ENCODE measurements at places on chromosomes 5 and 9.
A peak's percentile ranks its signal among the peaks of the same experiment; 100 is the strongest.

DNA sequence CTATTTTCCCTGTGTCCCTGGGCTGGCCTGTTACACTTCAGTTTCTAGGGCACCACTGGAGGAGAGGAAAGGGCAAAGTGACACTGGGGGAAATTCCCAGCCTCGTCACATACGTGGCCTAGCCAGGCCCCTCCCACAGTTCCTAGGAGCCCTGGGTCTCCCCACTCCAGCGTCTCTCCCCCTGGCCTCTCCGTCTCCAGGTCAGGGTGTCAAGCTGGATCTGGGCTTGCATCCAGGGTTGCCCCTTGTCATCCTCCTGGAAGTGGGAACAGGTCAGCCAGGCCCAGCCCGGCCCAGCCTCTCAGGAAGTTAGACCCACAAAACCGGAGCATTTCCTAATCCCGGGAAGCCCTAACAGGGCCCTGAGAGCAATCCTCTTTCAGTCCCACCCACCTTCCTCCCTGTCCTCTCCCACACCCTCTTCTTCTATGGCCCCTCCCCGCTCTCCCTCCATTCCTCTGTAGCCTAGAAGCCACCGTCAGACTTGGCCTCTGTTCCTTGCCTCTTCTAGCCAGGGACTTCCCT is 4.7 kb upstream of the TNIP1 start:
- DNase-seq: peak; percentile 47

DNA sequence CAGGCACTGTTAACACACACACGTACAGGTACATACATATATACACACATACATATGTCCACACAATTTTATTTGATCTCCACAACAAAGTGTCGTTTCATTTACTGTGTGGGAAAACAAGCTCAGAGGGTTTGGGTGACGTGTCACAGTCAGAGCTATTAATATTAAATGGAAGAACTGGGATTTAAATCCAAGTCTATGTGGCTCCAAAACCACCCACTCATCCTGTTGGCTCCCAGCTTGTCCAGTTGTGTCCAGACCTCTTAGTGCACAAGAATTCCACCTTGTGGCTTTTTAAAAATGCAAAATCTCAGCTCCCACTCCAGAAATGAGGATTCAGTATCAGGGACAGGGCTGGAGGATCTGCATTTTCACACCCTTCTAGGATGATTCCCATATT is 52.3 kb upstream of the PTPDC1 start:
- DNase-seq: no peak

- DNase-seq: peak; percentile 22
These were observed at the start of gene GABBR2 for GRCh38 chr9:98708933-98709911. Gene GABBR2 (minus strand): TSS chr9:98708935. CDS start chr9:98708737, 198 bp downstream.

DNA sequence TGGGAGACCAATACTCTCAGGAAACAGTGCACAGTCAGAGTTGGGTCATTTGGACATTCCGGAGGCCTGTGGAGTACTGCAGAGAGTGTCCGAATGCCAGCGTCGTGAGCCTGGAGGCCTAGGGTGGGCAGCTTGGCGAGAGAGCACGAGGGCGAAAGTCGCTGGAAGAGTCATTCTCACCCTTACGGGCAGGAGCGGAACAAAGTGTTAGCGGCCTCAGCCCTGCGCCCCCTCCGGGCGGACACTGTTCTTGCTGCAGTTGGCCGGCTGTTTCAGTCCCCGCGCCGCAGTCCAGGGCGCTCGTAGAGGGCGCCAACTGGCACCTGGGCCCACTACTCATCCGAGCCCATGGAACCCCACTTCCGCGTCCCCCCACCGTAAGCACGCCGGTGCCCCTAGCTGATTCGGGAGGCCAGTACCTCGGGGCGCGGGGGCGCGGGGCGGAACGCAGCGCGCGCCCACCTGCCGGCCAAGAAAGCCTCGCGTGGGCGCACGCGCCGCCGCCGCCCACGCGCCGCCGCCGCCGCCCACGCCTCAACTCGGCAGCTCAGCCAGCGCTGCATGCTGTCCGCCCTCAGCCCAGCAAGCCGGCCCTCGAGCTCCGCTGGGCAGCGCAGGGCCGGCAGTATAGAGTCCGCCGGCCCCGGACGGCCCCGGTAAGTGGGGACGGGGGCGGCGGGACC is 99.7 kb upstream of the CCL21 start:
- DNase-seq: peak; percentile 39

- DNase-seq: no peak
These were observed 366.0 kb downstream of the KDM4C start for GRCh38 chr9:7123743-7124142.

DNA sequence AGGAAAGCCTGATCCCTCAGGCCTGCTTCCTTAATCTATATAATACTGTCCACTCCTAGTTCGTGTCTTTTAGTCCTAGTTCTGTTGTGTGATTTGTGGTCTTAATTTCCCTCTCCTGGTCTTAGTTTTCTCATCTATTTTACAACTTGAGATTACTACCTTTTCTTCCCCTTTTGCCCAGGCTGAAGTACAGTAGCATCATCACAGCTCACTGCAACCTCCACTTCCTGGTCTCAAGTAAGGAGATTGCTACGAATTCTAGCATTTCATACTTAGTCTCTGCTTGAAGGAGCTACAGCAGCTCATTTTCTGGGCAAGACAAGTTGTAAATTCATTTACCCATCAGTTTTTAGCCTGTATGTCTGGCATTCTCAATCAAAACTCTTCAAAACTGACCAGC is 5.5 kb downstream of the TRIM32 start:
- DNase-seq: no peak

- DNase-seq: no peak
These were observed 48.9 kb downstream of the YIPF5 start for GRCh38 chr5:144121577-144121976.

DNA sequence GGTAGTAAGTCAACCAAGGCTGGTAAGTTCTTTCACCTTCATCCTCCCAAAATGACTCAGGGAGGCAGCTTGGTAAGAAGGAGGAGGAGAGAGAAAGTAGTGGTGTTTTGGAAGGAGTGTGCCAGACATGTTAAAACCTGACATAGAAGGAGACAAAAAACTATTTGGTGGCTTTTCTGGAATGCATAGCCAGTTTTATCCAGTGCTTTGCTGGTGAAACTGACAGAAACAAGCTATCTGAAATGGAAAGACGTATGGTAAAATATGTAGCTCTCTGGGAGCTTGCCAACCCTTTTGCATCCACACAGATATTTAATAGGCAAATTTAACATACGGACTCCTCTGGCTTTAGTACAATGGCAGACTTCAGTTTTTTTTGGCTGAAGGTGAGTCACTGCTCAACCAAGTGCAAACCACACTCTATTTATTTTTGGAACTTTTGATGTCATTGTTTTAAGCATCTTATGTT is 45.4 kb downstream of the RAB14 start:
- peak; percentile 68 for DNase-seq

DNA sequence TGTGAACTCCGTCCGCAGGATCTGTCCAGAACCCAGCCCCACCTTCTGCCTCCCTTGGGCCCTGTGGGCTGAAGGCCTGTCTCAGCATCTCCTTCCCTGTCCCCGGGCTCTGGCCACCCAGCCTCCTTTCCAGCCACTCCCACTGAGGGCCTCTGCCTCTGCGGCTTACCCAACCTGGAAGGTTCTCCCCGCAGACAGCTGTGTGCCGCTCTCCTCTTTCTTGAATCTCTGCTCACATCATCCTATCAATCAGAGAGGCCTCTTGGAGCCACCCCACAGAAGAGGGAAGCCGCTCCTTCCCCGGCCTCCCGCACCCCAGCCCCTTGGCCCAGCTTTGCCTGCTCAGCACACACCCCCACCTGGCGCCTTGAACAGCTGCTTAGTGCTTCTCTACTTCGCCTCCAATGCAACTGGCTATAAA is 81.5 kb upstream of the UNC5A start:
- DNase-seq: no peak

DNA sequence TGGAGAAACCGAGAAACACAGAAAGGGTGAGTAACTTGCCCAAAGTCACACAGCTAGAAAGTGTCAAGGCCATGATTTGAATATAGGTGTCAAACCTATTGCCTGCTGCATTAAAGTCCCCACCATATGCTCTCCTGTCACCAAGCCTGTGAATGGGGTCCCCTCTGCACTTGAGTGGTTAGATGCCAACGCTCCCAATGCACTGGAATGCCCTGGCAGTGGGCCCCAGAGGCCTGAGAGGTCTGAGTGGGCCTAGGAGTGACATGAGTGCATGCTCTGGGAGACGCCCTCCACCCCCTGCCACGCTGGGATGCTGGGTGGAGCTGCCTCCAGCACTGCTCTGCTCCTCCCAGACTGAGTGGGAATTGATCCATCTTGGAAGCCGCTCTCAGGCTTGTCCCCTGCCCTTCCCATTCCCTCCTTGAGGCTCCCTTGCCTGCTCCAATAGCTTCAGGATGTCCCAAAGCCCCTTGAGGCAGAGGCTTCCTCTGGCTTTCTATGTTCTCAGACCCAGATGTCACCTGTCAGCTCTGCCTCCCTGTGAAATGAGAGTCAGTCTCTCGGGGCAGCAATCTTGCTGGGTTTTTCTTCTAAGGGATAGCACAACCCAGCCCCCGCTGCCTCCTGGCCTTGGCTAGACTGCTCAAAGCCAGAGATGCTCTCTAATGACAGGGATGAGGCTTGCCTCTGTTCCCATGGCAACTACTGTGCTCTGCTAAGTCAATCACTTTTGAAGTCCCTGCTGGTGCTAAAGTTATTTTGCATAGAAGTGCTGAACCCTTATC is 6.6 kb upstream of the ARSI start:
- DNase-seq: no peak

- no peak for DNase-seq
These were observed 25.7 kb downstream of the LRRTM2 start for GRCh38 chr5:138849439-138849838.

DNA sequence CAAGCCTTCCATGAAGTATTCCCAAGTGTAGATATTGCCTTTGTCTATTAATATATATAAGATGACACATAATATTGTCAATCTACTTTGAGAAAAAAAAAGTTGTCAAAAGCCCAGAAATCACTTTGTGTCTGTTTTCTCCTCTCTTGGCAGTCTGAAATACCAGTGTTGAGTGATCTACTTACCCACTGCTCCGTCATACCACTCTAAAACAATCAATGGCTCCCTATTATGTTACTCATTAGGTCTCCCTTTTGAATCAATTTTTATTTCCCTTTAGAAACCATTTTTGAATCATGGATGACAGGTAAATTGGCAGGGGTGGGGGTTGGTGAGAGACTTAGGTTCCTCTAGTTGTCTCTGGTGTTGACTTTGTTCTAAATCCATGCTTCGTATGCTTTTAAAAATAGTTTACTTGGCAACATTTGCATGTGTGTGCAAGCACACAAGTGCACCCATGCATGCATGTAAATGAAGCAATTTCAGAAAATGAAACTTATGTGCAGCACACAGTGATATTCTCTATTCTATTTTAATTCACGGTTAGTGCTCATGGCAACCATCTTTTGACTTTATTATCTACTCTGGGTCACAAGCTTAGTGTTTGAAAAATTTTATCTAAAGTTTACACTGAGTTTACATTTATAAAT is 378.9 kb downstream of the RAB3C start:
- DNase-seq: peak; percentile 31

- no peak for DNase-seq
These were observed 40.4 kb downstream of the ABLIM3 start for GRCh38 chr5:149181732-149182131.

DNA sequence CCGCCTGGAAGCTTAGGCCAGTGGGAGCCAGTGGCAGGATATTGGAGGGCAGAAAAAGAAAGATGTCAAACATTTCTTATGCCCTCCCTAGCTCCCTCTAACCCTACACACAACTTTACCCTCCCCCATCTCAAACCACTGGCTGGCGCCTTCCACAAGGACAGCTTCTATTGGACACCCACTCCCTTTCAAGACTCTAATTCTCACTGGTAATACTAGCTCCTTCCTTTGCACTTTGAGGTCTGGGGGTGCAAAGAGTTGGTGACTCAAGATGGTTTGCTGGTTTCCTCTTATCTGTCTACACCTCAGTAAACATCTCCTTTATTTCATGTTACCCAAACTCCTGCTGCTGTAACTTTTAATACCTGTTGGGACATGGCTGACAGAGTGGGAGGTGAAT is 11.6 kb upstream of the ITGA1 start:
- DNase-seq: no peak

DNA sequence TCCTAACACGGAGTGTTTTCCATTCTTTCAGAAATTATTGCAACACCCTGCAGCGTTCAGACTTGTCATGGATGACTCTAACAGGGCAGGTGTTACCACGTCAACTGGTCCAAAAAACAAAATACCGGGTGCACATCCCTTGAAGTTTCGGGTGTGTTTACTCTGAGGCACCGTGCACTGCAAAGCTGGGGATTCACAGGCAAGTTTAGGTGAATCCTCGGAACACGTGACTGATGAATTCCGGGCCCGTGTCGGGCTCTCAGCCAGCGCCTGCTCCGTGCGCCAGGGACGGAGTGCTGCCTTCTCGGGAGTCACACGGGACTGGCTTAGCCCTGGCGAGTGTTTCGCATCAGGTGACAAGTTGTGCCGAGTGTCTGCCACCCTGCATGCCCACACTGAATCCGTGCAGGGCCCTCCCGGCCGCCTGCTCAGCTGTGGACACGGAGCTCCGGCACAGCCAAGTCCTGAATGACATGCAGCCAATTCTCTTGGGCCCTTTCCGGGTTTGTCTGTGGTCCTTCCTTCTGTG is 66.0 kb upstream of the IRX4 start:
- no peak for DNase-seq

DNA sequence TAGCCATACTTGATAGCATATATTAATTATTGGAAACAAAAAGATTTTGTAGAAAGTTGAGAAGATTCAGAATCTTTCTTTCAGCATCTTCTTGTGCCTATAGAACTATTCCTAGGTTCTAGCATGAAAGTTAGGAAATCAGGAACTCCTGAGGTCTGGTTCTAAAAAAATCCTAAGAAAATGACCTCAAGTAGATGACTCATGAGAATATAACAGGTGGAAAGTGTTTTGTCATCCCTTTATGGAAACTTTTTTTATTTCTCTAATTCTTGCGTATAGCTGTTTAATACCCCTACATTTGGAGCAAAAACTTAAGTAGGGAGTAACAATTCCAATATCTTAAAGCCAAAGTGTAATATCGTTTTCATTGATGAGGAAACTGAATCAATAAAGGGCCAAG is 574.1 kb downstream of the NR2F1-AS1 start:
- DNase-seq: no peak
